HFFc6 (cell line): ENCODE measurements at places on chromosomes 2 and 18. TPM values are rescaled to one million over a fixed set of nuclear protein-coding genes. Genes with fewer than 3 reads are reported as not detected.

DNA sequence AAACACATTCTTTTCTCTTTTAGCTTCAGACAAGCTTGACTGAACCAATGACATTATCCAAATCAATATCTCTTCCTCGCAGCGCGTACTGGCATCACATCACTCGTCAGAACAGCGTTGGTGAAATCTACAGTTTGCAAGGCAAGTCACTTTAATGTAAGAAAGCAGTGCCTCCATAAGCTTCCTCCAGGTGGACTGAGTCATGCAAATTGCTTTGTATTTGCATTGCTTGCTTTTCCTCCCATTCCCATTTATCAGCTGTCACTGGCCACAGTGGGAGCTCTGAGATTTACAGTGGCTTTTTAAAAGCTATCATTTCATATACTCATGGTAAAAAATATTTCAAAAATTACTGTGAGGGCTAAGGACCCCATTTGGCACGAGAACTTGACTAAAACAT lies 189.9 kb downstream of the CD226 start:
- peaks cover 3% of the 10 kb centered on the region; the same call in 1 of the 2 replicates for H3K27me3 ChIP-seq
- no peak overlapping the region for H3K4me3 ChIP-seq
- DNase-seq = no peak
- H3K27ac ChIP-seq = no peak overlapping the region
- no peaks in the 10 kb centered on the region for H3K4me1 ChIP-seq

GRCh38 chr18:3304832-3305231 lies 42.9 kb downstream of the MYL12B start:
- H3K27ac ChIP-seq = peak overlapping the region; percentile 17; the same call in 1 of the 2 replicates
- no peaks in the 10 kb centered on the region for H3K36me3 ChIP-seq
- DNase-seq = no peak
- peaks cover 1% of the 10 kb centered on the region; the same call in 1 of the 2 replicates for H3K27me3 ChIP-seq
- peaks cover 22% of the 10 kb centered on the region for H3K4me1 ChIP-seq

- DNase-seq = no peak
- no peaks in the 10 kb centered on the region for H3K36me3 ChIP-seq
- no peak overlapping the region for H3K27ac ChIP-seq
- H3K4me1 ChIP-seq = no peaks in the 10 kb centered on the region
- no peak overlapping the region for H3K4me3 ChIP-seq
- H3K27me3 ChIP-seq = no peaks in the 10 kb centered on the region; the same call in 1 of the 2 replicates
Observed at GRCh38 chr2:80530442-80531064, 226.0 kb upstream of the LRRTM1 start.

GRCh38 chr18:36533446-36534153 lies 236.1 kb downstream of the FHOD3 start:
- H3K36me3 ChIP-seq = peaks cover 23% of the 10 kb centered on the region
- no peak overlapping the region for H3K27ac ChIP-seq
- H3K4me3 ChIP-seq = no peak overlapping the region
- peaks cover 27% of the 10 kb centered on the region for H3K4me1 ChIP-seq
- H3K27me3 ChIP-seq = peaks cover 2% of the 10 kb centered on the region; the same call in 1 of the 2 replicates

GRCh38 chr2:239387811-239388210 lies 13.0 kb downstream of the HDAC4 start:
- peaks cover 11% of the 10 kb centered on the region for H3K36me3 ChIP-seq
- H3K27ac ChIP-seq = no peak overlapping the region
- no peaks in the 10 kb centered on the region for H3K4me1 ChIP-seq
- H3K27me3 ChIP-seq = no peaks in the 10 kb centered on the region
- no peak for DNase-seq

GRCh38 chr2:72891091-72891818 lies 4.0 kb downstream of the SPR start:
- no peak overlapping the region for H3K4me3 ChIP-seq
- DNase-seq = no peak
- H3K27ac ChIP-seq = no peak overlapping the region

TMEM37 gene
- total RNA-seq = not detected in 3 replicates

M1AP gene
- total RNA-seq = 0.23 TPM in 1 of 2 replicates, not detected in the other

DNA sequence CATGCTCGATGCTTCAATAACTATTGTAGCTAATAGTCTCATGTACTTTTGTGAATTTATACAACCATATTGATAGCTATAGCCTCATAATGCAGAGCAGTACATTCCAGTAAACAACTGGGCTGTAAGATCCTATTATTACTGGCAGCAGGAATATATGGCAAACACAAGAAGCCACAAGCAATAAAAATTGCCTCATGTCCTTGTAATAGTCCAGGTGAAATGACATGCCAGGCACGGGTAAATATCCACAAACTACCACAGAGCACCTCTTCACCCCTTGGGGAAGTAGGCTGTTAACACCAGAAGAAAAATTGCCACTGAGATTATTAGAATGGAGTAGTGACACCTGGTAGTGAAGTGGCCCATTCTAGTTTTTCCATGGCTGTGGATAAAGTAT lies 158.3 kb downstream of the MTX2 start:
- H3K27me3 ChIP-seq = no peaks in the 10 kb centered on the region; the same call in 1 of the 2 replicates
- H3K27ac ChIP-seq = no peak overlapping the region
- H3K36me3 ChIP-seq = no peaks in the 10 kb centered on the region
- no peak overlapping the region for H3K4me3 ChIP-seq
- no peak for DNase-seq
